Muscle of arm (tissue), 14 donors: ENCODE measurements at places on chromosomes 4 and X.

- no peak for DNase-seq
These were observed 2759.2 kb downstream of the ARAP2 start for GRCh38 chr4:33485111-33485510.

- no peak for DNase-seq
These were observed 61.4 kb upstream of the PJA1 start for GRCh38 chrX:69226459-69227158.

GRCh38 chr4:4203688-4204400, 22.9 kb downstream of the OTOP1 start:
- DNase-seq = no peak

- DNase-seq = no peak
These were observed 1023.9 kb upstream of the GRID2 start for GRCh38 chr4:91279899-91280298.
